GM23338 (cell line): ENCODE measurements at places on chromosomes 1 and 21. TPM values are rescaled to one million over a fixed set of nuclear protein-coding genes. Genes with fewer than 3 reads are reported as not detected.

DNA sequence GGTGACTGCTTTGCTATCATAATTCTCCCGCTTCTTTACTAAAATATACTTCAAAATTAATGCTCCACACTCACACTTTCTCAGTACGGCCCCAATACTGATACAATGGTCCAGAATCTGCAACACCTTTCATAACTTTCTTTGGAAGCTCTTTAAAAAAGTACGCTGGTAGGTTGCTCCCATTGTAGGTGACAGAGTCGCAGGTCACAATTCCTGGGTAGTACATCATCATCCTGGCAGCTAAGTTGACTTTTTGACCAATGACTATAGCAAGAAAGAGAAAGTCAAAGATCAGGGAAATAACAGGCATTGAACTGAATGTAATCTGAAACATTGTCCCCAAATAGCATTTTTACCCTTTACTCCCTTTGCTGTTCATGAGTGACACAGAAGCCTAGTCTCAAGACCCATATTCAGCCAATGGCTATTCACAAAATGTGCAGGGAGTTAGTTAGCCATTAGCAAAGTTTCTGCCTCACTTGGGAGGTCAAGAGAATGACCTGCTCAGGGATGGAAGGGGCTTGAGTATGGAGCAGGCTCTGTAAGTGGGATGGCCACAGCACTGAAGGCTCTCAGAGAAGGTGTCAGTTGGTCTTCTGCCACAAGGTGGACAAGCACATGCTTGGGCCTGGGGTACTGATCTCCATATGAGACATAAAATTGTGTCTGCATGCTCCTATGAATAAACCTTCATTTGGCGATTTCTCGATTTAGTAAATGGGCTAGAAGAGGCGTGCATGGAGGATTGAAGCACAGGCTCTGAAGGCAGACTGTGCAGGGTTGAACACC is 35.4 kb downstream of the ADCY10 start:
- peaks cover 11% of the 10 kb centered on the region; the same call in 1 of the 2 replicates for H3K4me1 ChIP-seq
- H3K36me3 ChIP-seq, result no peaks in the 10 kb centered on the region
- no peak overlapping the region for H3K4me3 ChIP-seq
- DNase-seq, result peak; percentile 27
- H3K27me3 ChIP-seq, result no peaks in the 10 kb centered on the region

DNA sequence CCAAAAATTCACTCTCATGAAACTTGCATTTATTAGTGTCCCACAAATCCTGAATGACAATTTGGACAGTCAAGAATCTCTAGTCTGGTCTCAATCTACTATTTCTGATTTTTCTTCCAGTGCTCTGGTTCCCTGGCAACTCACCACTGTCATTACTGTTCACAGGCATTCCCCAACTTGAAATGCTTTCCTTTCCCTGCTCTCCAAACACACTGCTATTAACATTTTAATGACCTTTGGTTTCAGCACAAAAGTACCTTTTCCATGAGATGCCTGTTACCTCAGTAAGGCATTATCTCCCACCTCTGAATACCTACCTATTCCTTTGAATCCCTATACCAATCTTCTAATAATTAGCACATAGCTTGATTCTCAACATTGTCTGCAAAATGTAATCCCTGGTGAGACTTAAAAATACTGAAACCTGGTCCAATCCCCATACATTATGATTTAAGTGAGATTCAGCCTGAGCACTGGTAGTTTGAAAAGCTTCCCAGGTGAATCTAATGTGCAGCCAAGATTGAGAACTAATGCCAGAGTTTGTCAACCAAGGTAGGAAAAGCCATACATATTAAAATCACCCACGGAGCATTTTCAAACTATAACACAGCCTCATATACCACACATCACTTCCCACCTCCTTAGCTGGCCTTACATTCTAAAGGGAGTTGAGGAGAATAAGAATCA is 11.7 kb upstream of the ANGPTL3 start:
- H3K4me1 ChIP-seq, result peaks cover 13% of the 10 kb centered on the region
- no peaks in the 10 kb centered on the region for H3K27me3 ChIP-seq
- H3K36me3 ChIP-seq, result no peaks in the 10 kb centered on the region
- H3K4me3 ChIP-seq, result no peak overlapping the region
- peak overlapping the region; percentile 67 for H3K27ac ChIP-seq

DNA sequence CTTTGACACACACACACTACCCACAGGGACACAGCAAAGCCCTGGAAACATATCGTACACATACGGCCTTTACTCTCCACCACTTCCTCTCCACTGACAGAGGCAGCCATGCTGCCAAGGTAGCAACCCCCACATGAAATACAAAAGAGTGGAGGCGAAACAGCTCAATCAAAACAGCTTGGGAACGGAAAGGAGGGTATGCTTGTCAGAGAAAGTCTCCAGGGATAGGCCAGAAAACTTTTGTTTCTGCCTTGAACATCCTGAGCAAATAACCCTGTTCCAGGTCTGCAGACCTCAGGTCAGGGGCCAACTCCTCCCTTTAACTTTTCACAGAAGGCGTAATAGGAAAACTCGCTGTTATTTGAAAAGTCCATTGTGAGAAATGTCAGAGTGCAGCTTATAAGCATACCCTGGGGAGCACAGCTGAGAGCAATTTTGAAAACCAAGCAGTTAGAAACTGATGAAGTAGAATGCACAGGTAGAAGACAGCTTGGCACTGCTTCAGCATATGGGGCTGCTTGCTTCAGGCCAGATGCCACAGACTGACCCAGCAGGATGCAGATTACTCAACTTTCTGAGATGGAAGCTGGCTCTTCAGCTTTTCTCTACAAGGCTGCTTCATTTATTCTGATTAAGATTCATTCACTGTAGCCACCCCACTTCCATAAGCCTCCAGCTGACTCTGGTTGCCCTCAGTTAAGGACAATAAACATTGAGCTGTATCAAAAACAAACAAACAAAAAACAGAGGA is 18.0 kb downstream of the KIAA0319L start:
- DNase-seq, result no peak
- peak overlapping the region; percentile 50 for H3K27ac ChIP-seq
- H3K36me3 ChIP-seq, result no peaks in the 10 kb centered on the region; the same call in 1 of the 2 replicates
- H3K27me3 ChIP-seq, result no peaks in the 10 kb centered on the region
- no peak overlapping the region for H3K4me3 ChIP-seq
- peaks cover 53% of the 10 kb centered on the region for H3K4me1 ChIP-seq

DNA sequence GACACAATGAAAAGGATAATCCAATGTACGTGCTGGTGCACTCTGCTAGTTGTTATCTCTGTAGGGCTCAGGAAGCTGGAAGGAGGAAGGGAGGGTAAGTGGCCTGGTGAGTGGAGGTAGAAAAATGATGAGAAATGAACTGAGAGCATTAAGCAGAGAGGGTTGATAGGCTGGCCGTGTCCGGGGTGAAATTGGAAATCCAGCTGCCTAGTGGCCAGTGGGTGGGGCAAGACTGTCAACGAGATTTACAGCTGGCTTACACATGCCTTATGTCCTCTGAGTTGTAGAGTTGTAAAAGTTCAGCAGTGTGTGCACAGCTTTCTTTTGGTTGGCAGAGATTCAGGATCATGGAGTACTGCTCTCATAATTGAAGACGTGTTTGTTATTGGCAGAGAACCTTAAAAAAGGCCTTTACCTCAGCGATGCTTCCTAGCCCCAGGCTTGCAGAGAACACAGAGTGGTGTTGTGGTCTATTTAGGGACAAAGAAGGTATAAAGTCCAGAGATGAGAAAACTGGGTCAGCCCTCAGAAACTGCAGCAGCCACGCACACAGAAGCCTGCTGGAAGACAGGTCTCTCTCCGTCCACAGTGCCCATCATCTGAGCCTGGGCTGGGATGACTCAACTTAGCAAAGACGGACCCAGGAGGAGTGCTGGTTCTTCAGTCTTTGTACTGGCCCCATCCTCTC is 132.4 kb downstream of the EDEM3 start:
- no peak overlapping the region for H3K27ac ChIP-seq
- no peaks in the 10 kb centered on the region for H3K27me3 ChIP-seq
- DNase-seq, result no peak
- no peak overlapping the region for H3K4me3 ChIP-seq
- no peaks in the 10 kb centered on the region; the same call in 1 of the 2 replicates for H3K4me1 ChIP-seq

GRCh38 chr1:244210884-244211558 is 159.9 kb downstream of the ZBTB18 start:
- no peak overlapping the region for H3K27ac ChIP-seq
- H3K27me3 ChIP-seq, result no peaks in the 10 kb centered on the region

GRCh38 chr1:15329104-15329820 is 80.4 kb upstream of the EFHD2 start:
- H3K4me1 ChIP-seq, result peaks cover 10% of the 10 kb centered on the region; the same call in 1 of the 2 replicates
- no peaks in the 10 kb centered on the region for H3K36me3 ChIP-seq
- H3K27me3 ChIP-seq, result no peaks in the 10 kb centered on the region
- H3K27ac ChIP-seq, result no peak overlapping the region
- no peak overlapping the region for H3K4me3 ChIP-seq

- peak; percentile 88 for DNase-seq
- no peaks in the 10 kb centered on the region; the same call in 1 of the 2 replicates for H3K36me3 ChIP-seq
- no peaks in the 10 kb centered on the region for H3K27me3 ChIP-seq
- peak overlapping the region; percentile 80 for H3K27ac ChIP-seq
Measured at GRCh38 chr1:183234660-183235476, 48.8 kb downstream of the LAMC2 start.

DNA sequence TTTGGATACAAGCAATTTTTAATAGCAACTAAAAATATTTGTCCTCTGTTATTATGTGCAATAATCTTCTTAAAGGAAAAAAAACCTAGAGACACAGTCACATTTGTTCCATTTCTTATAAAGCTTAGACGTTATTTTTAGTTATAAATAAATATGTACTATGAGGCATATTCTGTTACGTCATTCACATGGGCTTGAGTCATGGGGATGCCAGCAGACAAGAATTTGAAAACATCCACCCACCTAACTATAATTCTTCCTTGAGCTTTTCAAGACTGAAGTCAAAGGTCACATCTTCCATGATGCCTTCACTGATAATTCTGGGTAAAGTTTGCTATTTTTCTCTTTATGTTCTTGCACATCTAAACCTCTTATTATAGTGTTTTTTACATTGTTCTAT is 268.8 kb downstream of the KCTD3 start:
- H3K27me3 ChIP-seq, result no peaks in the 10 kb centered on the region
- DNase-seq, result no peak
- no peaks in the 10 kb centered on the region for H3K36me3 ChIP-seq
- H3K4me1 ChIP-seq, result peaks cover 13% of the 10 kb centered on the region
- H3K27ac ChIP-seq, result no peak overlapping the region

DNA sequence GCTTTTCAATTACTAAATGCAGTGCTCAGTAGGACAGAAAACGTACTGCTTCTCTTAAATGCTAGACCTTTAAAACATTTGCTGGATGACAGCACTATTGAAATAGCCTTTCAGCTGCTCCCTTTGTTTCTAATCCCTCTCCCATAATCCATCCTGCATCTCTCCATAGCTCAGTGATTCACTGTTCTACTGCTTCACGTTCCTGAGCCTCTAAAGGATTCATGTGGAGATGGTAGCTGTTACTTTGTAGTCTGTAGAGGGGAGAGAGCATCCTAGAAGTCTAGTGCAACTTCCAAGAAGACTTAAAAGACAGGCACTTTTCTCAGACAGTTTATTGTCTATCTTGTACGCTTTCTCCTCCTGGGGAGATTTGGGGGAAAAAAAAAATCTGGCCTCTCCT is 51.4 kb downstream of the LRRC8B start:
- H3K27me3 ChIP-seq, result no peaks in the 10 kb centered on the region
- no peak for DNase-seq
- no peak overlapping the region for H3K4me3 ChIP-seq
- H3K4me1 ChIP-seq, result no peaks in the 10 kb centered on the region
- H3K27ac ChIP-seq, result no peak overlapping the region

- no peaks in the 10 kb centered on the region for H3K36me3 ChIP-seq
- H3K4me3 ChIP-seq, result no peak overlapping the region
- H3K27me3 ChIP-seq, result no peaks in the 10 kb centered on the region
Measured at GRCh38 chr1:40567825-40568224, 36.4 kb downstream of the ZNF684 start.

The GJC2 gene
- total RNA-seq, result 0.58 and 1.2 TPM in 2 replicates

The IFNAR2 gene
- total RNA-seq, result 11.1 and 18.2 TPM in 2 replicates
